Type B pancreatic cell (in vitro differentiated cells): ENCODE measurements at places on chromosomes 16 and 17. TPM values are rescaled to one million over a fixed set of nuclear protein-coding genes. Genes with fewer than 3 reads are reported as not detected.

The FAM171A2 gene
- total RNA-seq, result 13.3 and 34.7 TPM in 2 replicates

The SERPINF2 gene
- 28.3 and 36.3 TPM in 2 replicates for total RNA-seq

The BAHCC1 gene
- 23.0 and 74.3 TPM in 2 replicates for total RNA-seq

The AIPL1 gene
- total RNA-seq, result not detected in 2 replicates

DNA sequence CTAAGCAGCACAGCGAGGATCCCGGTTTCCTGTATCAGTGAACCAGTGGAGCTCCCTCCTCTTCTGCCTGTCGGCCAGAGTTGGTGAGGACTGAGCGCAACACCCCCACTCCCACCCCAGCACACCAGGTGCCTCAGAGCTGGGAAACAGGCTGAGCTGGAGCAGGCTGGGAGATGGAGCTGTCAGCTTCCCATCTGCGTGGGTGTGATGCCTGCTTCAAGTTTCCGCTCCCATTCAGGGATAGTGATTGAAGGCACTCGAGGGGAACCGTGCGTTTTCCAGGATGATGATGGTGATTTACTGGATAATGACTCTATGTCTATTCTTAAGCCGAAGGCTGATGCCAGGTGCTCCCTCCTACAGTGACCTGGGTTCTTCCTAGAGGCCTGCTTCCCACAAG, 144.5 kb downstream of the TMEM132E start:
- no peak for DNase-seq

- DNase-seq, result no peak
Observed at GRCh38 chr17:52306314-52306713, 147.8 kb upstream of the CA10 start.

- no peak for DNase-seq
Observed at GRCh38 chr16:85639529-85640253, 26.6 kb downstream of the GSE1 start.

- DNase-seq, result no peak
Observed at GRCh38 chr16:48378836-48379235, 6.4 kb downstream of the SIAH1 start.

GRCh38 chr16:11136600-11136999, 119.4 kb downstream of the SOCS1 start:
- DNase-seq, result no peak

DNA sequence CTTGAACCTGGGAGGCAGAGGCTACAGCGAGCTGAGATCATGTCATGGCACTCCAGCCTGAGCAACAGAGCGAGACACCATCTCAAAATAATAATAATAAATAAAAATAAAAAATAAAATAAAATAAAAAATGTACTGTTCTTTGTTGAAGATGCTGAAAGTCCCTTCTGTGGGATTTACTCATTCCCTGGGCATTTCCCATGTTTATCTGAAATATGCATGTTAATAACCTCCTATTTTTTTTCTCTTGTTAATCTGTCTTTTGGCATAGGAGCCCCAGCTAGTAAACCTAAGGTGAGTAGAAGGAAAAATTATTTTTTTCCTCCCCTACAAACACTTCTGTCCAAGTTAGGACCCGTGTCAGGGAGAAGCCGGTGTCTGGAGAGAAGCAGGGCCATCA, 34.4 kb downstream of the TMEM92 start:
- DNase-seq, result no peak

GRCh38 chr17:14986127-14986526, 279.0 kb downstream of the PMP22 start:
- no peak for DNase-seq

DNA sequence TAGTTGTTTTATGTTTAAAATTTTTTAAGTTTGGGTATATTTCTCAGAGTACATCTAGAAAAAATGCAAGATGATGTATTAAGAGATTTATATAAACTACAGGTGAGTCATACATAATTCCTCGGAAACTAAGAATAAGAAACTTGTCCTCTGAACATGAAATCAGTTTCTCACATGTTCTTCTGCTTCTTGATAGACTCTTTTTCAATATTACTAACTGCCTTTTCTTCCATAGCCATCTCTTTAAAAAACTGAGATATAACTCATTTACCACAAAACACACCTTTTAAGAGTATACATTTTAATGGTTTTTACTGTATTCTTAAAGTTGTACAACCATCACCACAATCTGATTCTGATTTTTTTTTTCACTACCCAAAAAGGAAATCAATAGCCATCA, 238.4 kb upstream of the AXIN2 start:
- no peak for DNase-seq

- DNase-seq, result peak; percentile 99
Observed at GRCh38 chr16:30698139-30698815, 694 bp upstream of the SRCAP start.

GRCh38 chr17:15967706-15968399, 22.9 kb downstream of the ADORA2B start:
- no peak for DNase-seq

GRCh38 chr16:24896439-24896838, 50.7 kb downstream of the SLC5A11 start:
- DNase-seq, result no peak

GRCh38 chr17:27608328-27609230, 22.4 kb upstream of the LGALS9 start:
- DNase-seq, result no peak

GRCh38 chr16:9953908-9954570, 228.2 kb downstream of the GRIN2A start:
- no peak for DNase-seq

- no peak for DNase-seq
Observed at GRCh38 chr16:82236875-82237274, 66.9 kb upstream of the MPHOSPH6 start.

DNA sequence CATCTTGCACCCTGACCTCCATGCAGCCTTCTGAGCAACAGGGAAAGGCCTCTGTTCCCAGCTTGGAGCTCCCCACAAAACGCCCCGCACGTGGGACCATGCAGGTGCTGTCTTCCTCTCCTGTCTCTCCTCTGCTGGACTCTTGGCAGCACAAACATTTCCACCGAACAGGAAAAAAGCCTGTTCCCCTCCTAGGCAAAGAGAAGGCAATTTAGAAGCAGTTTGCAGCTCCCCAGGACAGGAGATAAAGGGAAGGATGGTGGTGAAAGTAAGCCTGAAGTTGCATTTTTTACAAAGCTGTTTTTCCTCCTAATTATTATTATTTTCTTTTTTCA, 7.7 kb upstream of the CIBAR2 start:
- no peak for DNase-seq
